Stimulated activated CD8-positive, alpha-beta memory T cell treated with anti-CD3 and anti-CD28 coated beads, Interleukin-4, amount 100 ng/mL, for 4 hours (primary cell): ENCODE measurements at places on chromosomes 4 and X.

DNA sequence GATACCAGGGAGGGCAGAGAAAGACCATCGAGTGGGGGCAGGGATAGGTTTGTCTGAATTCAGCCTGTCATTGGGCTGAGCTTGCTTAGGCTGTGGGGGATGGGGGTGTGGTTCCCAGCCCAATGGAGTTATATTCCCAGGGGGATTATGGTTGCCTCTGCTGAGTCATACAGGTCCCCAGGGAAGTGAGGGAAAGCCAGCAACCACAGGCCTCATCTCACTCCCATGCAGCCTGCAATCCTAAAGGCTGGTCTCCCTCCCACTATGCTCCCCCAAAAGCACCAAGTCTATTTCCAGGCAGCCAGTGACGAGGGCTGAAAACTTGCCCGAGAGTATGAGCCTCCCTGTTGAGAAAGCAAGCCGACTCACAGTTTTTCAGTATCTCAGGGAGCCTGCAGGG is 39.3 kb downstream of the AFM start:
- DNase-seq, result no peak

- DNase-seq, result no peak
These were observed 177.4 kb downstream of the PALLD start for GRCh38 chr4:168674077-168674747.

- no peak for DNase-seq
These were observed at the start of gene TBC1D9 for GRCh38 chr4:140756319-140757231. TSS of gene TBC1D9 (minus strand) at chr4:140756385. CDS start at chr4:140756045, 340 bp downstream.

- DNase-seq, result no peak
These were observed 23.4 kb downstream of the FBXO8 start for GRCh38 chr4:174260099-174260498.

DNA sequence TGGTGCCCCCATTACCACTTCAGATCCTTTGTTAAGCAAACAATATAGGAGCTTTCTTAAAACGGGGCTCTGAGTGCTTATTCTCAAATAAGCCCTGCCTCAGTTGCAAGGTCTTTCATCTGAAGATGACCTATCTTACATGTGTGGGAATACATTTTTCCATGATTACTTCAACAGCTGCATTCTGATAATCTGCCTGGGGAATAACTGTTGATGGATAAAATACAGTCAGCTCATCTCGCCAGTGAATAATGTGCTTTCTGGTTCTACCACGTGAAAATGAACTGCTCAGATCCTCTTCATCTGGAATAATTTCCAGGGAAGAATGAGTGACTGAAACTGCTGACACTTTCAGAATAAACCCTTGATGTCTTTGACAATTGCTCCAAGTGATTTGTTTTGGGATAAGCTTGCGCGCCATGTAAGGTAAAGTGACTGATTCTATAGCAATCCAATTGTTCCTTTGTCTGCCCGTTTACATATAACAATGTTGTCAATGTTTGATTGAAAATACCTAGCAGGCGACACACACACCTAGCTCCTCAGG is 161.3 kb downstream of the RTL9 start:
- no peak for DNase-seq

GRCh38 chr4:24121395-24122175 is 231.7 kb upstream of the PPARGC1A start:
- DNase-seq, result no peak

GRCh38 chr4:16066586-16067128 is 17.2 kb downstream of the PROM1 start:
- no peak for DNase-seq

DNA sequence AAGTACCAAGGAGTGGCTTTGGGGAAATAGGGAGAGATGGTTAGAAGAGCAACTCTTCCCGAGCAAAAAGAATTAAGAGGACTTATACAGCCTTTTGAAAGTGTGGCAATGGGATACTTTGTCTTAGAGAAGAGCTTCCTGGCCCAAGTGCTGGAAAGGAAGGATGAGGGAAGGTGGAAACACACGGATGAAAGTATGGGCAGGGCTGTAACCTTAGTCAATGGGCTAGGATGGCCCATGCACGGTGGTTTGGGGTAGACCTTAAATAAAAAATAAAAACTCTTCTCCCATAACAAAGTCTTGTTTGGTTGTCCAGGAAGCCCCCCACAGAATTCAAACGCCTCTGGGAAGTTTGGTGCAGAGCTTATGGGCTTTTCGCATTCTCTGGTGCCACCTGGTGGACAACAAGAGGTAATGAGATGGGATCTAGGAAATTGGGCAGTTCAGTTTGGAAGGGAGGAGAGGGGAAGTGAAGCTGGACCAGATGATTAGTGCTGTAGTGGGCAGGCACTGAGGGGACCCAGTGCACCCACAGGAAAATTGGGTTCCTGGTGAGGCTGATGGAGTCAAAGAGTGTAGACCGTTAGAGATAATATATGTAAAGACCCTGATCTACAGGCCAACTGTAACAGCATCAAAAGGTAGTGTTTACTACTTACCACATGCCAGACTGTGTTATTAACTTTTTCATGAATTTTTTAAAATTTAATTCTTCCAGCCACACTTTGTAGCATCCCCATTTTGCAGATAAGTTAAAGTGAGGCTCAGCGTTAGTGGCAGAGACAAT is 13.8 kb upstream of the ENOX2 start:
- DNase-seq, result no peak

DNA sequence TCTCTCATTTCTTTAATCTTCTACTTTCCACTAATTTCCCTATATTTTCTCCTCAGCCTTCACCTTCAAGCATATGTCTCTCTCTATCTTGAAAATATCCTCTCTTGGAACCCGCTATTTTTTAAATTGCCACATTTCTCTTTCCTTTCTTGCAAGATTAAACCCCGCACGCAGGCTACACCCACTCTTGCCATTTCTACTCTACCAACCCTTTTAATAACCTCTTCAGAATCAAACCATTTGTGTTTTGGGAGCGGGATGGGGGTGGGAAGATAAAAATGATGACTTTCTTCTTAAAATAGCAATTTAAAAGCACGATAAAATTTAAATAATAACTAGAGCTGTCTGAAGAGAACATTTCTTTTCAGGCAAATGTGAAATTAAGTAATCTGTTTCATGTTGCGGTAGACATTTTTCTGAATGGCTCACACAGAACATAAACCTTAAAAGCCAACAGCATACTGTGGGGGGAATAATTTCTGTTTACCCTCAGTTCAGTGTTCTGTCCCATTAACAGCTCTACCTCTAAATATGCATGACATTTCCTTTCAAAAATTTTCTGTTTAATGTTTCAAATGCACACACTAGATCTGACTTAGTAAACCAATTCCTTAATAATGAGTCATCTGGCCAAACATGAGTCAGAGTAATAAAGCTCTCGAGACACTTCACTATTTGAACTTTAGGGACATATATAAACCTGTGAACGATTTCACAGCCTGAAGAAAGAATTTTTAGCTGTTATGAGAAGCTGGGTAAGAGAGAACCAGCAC is 20.5 kb downstream of the ARSJ start:
- no peak for DNase-seq

DNA sequence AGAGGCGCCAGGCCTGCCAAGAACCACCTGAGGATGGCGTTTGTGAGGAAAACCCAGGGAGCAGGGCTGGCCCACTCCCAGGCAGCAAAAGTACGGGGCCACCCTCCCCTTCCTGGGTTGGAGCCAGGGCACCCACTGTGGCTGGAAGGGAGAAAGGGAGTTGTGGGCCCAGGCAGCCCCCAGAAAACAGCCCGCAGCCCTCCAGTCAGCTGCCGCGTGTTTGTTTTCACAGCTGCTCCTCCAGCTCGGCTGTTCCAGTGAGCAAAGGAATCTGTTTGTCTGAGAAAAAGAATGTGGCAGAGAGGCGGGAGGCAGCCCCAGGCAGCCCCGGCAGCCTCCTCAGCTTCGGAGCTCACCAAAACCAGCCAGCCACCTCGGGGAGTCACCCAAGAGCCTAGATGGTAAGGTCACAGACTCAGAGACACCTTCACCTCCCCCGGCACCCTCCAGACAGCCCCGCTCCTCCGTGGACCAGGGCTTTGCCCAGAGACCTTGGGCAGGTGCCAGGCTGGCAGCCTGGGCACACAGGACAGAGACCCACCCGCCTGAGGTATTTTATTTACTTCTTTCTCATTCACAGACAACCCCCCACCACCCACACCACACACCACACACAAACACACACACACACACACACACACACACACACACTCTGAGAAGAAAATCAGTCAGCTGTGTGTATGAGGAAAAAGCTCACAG is 338.1 kb downstream of the BCOR start:
- no peak for DNase-seq

DNA sequence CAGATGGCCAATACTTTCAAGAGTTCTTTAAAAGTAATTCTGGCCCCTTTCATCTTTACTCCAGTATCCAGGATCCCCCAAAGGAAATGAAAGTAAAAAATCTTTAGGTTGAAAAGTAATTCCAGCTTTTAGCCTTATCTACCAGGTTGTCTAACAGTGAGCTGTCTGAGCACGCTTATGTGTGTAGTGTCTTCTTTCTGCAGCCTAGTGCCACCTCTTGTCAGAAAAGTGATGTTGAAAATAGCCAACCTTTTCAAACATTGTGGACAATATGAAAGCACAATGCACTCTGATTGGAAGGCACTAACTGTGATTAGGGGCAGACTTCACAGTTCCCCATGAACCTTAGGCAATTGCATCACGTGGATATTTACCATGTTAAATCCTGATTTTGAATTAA is 92.1 kb downstream of the RELL1 start:
- no peak for DNase-seq

DNA sequence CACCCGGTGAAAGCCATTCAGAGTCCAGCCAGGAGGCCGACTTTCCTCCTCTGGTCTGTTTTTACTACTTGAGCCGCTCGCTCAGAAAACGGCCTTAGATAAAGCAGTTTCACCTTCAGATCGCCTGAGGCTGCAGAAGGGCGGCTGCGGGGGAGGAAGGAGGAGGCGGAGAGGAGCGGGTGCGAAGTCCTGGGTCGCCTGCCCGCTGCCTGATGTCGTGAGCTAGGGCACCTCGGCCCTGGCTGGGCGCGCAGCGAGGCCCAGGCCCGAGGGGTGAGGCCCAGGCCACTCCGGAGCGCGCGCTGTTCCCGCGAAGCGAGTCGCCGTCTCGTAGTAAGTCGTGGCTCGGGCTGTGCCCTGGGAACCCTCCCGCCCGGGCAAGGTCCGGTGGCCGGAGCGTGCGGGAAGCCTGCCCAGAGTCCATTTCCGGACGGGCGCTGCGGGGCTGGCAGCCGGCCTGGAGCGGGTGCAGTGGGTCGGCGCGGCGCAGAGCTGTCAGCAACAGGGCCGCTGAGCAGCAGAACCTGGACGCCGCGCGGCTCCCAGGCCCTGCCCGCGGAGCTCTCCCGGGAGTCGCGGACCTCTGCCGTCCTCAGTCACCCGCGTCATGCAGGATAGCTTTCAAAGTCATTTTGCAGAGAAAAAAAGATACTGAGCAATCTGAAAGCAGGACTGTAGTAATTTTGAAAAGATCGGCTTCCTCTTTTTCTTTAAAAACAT is 18.6 kb downstream of the TRIM2 start:
- no peak for DNase-seq

DNA sequence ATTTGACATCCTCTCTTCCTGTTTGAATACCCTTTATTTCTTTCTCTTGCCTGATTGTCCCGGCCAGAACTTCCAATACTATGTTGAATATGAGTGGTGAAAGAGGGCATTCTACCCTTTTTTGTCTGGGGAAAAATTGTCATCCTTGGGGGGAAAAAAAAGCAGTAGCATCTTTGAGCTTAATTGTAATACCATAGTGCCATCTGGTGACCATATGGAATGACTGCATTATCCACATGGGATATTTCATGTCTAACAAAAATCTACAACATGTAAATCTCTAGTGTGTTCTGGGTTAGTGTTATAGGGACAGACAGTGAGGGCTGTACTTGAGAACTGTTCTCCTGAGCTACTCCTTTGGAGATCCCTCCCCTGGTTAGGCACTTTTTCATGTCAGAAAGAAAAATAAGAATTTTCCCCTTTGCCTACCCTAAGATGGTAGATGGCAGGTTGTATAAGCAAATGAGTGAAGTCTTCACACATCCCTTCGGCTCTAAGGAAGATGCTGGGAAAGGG is 26.0 kb downstream of the CAPN6 start:
- DNase-seq, result no peak

- DNase-seq, result no peak
These were observed 30.7 kb upstream of the CBR4 start for GRCh38 chr4:169040559-169041261.

DNA sequence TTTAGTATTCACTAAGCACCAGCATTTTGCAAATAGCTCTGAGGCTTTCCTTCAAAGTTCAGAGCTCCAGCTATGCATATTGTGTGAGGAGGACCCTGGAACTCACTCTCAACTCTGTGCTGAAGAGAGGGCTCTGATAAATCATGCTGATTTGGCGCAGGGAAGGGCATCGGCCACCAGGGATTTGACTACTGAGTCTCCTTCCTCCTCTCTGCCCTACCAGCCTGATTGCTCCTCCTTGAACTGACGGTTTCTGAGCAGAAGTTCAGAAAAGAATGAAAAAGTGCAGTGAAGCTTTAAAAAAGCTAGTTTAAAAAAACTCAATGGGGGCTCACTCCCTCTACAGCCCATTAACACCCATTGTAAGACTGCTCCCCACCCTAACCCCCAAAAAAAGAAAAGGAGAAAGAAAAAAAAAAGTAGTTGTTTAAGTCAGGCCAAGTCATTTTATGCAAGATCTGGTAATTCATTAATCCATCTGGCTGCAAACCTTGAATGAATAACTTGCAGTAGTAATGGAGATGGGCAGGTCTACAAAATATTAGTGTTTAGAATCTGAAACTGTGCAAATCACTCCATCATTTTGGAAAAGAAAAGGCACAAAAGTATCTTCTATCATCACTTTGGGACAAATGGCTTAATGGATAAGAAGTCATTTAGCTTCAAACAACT is 13.3 kb downstream of the PPARGC1A start:
- DNase-seq, result no peak

DNA sequence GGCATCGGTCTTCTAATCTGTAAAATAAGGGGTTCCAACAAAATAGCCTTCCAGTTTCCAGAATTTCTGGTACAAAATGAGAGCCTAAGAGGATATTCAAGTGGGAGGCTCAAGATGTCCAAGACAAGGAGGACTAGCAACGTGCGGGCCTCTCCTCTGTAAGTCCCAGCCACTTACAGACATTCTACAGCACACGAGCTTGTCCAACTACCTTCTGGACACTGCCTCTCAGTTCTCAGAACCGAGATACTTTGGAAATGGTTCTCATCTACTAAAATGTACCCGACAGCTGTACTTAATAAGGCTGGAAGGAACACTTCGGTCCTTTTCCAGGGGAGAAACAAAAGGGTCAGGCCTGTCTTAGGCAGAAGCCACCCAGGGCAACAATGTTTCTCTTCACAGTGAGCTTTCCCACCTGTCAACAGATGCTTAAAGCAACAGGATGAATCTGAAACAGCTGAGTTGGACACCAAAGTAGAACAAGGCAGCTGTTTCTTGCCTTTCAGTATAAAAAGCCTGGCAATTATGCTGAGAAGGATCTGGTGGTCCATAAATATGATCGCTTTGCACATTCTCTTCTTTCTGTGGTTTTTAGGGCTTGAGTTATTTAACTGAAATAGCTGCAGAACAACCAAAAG is 127.0 kb downstream of the HS6ST2 start:
- DNase-seq, result no peak

- DNase-seq, result no peak
These were observed 813 bp downstream of the DIAPH2 start for GRCh38 chrX:96685210-96686099.
